ENCODE measurements at places on chromosomes 13 and 19.
A peak's percentile ranks its signal among the peaks of the same experiment; 100 is the strongest.

GRCh38 chr19:54352546-54352945 lies 12.2 kb downstream of the LAIR1 start:
- DNase-seq = no peak

DNA sequence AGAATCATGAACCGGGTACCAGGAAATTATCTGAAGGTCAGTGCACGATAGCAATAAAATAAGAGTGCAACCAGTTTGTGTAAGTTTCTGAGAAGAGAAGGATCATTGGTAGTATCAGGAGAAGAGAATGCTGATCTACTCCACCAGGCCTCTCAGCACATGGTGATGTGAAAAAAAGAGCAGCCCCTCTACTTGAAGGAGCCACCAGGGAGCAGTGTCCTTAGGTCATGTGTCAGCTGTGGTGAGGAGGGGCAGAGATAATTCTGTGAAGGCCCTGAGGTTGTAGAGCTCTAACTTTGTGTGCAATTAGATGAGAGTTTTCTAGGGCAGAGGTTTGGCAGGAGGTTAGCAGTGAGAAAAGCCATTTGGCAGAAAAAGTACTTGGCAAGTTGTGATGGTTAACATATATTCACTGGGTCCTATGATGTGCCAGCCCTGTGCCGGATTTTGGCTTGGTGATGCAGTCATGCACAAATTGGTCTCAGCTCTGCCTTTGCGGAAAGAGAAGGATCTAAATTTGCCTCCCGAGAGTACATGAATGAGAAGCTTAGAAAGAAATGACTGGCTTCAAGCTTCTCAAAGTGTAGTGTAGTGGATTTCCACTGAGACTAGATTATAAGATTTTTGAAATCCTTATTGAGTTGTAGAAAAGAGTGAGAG lies 19.2 kb upstream of the ZC3H13 start:
- DNase-seq = no peak

DNA sequence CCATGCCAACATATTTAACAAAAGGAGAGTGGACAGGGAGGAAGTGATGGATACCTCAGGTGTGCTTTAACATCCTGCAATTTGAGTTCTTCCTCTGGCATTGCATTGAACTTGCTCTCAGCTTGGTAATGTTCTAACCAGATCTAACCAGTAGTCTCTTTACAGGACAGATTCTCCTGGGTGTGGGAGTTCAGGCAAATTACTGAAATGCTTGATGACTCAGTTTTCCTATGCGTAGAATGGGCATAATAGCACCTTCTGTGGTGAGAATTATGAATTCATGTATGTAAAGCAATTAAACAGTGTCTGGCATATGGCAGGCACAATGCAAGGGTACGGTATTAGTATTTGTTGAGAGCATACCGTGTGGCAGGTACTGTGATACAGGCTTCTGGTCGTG lies 3.6 kb downstream of the AKAP11 start:
- no peak for DNase-seq

- DNase-seq = peak; percentile 92
Measured at GRCh38 chr13:114130837-114131582, 1.4 kb downstream of the RASA3 start.

DNA sequence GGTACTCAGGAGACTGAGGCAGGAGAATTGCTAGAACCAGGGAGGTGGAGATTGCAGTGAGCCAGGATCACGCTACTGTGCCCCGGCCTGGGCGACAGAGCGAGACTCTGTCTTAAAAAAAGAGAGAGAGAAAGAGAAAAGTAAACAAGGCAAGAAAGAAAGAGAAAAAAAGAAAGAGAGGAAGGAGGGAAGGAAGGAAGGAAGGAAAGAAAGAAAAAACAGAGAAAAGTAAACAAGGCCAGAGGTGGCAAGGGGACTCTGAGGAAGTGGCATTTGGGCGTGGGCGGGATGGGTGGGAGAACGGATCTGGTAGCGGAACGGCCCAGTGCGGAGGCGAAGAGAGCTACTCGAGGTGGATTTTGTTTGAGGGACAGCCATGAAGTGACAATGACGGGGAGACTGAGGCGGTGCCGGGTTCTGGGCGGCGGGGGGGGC lies 7.5 kb upstream of the ARRDC2 start:
- DNase-seq = no peak

DNA sequence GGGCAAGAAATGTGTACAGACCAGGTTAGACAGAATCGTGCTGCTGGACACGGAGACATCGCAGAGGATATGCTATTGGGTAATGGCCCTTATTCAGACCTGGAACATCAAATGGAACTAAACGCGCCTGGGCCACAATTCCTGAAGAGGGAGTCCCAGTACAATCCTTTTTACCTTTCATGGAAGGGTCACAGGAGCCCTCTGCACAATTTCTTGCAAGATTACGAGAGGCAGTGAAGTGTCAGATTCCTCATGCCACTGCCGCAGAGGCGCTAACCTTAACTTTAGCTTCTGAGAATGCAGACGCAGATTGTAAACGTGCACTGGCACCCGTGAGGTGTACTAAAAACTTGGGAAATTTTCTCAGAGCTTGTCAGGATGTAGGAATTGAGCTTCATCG lies 18.1 kb downstream of the CLEC4M start:
- DNase-seq = no peak

DNA sequence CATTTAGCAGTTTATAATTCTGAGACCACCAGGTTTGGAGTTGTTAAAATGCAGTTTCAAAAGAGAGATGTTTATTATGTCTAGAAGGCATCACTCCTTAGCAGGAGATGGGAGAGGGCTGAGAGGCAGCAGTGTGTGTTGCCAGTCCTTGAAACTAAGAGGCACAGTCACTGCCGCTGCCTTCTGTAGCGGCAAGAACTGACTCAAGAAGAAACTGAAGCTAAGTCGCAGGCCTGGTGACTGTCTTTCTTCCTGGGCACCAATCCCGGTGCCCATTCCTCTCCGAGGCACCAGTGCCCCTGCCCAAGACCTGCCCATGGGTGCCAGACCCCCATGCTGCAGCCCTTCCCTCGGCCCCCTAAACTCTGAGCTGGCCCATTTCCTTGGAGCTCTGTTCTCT lies 20.1 kb downstream of the N4BP2L1 start:
- DNase-seq = no peak
